ENCODE measurements at places on chromosomes 3 and 15.

DNA sequence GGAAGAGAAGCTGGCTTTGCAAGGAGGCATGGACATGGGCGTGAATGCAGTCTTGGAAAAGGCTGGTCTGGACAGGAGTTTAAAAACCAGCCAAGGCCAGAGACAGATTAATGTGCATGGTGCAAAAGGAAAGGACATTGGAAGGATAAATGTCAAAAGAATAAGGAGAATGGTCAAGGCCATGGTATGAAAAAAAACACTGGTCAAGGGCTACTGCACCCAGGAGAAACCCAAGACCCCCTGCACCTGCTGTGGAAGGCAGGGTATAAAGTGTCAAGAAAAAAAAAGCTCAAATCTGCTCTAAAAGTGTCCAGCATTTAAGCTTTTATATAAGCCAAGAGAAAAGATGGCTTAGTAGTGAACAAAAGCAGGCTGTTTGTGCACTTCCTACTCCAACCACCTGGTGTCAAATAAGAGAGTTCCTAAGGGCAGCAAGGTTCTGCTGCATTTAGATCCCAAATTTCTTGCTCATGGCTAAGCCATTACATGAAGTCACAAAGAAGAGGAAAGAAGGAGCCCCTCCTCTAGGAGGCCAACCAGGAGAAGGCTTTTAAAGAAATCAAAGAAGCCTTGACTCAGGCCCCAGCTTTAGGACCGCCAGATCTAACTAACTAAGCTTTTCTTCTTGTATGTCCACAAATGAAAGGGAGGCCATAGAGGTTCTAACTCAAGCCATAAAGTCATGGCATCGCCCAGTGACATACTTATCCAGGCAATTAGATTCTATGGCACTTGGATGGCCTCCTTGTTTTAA is 16.9 kb downstream of the CCR4 start:
- no peak for DNase-seq

GRCh38 chr3:167716920-167717319 is 17.8 kb downstream of the PDCD10 start:
- DNase-seq: no peak

- DNase-seq: no peak
Observed at GRCh38 chr3:122283796-122284445, 41.1 kb upstream of the CSTA start.

DNA sequence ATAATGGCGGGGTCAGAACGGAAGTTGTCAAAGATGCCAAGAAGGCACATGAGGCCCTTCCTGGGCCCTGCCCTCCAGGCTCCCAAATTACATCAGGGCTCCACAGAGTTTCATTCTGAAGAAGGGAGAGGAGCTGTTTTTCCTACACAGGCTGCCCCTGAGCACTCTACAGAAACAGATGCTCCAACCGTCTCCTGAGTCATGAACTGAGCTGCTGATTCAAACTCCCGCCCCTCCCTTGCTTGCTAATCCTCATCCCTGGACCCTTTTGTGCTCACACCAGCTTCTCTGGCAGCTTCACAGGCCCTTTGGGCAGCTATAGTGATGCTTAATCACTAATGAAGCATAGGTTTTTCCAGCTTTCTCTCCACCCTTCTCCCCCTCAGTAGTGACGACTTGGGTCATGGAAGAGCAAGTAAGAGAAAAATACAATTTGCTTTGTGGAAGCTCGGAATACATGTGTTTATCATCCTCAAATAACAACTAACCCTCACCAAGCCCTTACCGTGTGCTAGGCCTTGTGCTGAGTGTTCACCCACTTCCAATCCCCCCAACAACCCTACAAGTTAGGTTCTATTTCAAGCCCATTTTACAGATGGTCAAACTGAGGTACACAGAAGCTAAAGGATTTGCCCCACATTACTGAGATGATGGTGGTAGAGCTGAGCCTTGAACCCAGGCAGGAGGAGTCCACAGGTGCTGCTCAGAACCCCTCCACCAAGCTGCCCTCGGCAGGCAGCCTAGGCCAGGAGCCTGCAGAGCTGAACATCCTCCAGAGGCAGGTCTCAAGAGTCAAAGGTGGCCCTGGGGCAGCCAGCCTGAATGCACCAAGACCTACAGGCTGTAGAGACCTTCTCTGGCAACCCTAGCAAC is 21.9 kb downstream of the MEGF11 start:
- no peak for DNase-seq

- DNase-seq: no peak
Observed at GRCh38 chr3:65343026-65343425, 655.2 kb upstream of the ADAMTS9 start.

DNA sequence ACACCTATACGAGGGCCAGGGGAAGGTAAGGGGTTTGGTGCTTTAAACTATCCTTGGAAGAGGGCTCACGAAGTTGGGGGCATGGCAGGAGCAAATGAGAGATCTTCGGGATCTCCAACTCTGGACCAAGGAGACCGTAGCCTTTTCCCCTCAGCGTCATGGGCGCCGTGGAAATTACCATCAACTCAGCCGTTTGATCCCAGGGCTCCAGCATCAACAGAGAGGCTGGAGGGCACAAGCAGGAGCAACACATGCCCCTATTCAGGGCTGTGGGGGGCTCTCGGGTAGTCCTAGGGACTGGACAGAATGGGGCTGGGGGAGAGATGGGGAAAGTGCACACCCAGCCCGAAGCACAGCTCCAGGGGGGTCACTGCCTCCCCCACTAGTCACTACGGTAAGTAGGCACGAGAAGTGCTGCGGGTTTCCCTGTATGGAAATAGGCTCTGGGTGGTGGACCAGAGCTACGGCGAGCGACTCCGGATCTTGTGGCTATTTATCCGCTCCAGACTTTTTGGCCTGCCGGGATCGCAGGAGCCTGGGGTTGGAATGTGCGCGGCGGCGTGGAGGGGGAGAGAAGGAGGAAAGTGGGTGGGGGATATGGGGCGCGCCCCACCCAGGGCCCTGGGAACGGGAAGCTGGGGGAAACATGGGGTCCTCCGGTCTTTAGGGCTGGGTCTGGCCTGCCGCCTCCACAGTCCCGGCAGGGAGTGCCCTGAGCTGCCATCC is 539 bp upstream of the LAMB2 start:
- DNase-seq: no peak

DNA sequence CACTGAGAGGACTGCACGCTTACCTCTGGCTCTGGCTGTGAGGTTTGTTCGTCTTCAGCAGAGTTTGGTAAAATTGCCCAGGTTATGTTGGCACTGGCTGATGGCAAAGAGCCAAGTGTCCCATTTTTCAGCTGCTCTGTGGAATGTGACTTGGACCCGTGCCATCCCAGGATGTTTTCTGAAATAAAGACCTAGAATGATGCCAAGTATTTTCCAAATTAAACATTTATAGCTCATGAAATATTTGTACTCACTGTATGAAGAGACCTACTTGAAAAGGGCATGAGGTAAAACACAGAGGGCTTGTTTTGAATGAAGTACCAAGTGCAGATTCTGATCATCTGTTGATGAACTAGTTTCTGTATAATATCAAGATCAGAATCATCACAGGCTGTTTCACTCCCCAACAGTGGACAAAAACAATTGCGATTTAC is 200.5 kb downstream of the STT3B start:
- DNase-seq: no peak

GRCh38 chr15:73284090-73284716 is 84.6 kb downstream of the HCN4 start:
- DNase-seq: no peak

DNA sequence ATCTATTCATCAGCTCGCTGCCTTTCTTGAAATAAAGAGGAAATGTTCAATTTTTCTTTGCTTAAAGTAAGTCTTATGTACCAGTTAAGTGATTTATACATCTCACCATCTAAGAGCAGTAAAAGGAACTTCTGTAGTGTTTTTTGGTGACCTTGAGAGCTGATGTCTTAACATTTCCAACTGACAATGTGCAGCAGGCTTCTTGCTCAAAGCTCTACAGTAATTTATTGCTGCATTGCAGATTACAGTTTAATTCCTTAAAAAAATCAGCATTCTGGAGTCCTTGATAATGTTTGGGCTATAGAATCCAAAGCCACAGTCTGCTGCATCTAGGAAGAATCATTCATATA is 61.6 kb downstream of the DIPK2A start:
- DNase-seq: no peak

- no peak for DNase-seq
Observed at GRCh38 chr3:9881441-9881840, 1.4 kb upstream of the CIDEC start.
